ENCODE measurements at places on chromosomes 7 and 10.
A peak's percentile ranks its signal among the peaks of the same experiment; 100 is the strongest.

GRCh38 chr7:67621704-67622103, 625.1 kb downstream of the TYW1 start:
- no peak for DNase-seq

- DNase-seq, result no peak
These were observed 73.9 kb downstream of the SH2D4B start for GRCh38 chr10:80611481-80612185.

DNA sequence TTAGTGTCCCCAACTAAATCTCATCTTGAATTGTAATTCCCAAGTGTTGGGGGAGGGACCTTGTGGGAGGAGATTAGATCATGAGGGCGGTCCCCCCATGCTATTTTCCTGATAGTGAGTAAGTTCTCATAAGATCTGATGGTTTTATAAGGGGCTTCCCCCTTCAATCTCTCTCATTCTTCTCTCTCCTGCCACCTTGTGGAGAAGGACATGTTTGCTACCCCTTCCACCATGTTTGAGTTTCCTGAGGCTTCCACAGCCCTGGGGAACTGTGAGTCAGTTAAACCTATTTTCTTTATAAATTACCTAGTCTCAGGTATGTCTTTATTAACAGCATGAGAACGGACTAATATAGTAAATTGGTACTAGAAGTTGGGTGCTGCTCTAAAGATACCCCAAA, 365.6 kb downstream of the ANKRD7 start:
- no peak for DNase-seq

- DNase-seq, result no peak
These were observed 15.7 kb upstream of the CNPY1 start for GRCh38 chr7:155562106-155562505.

GRCh38 chr10:63766745-63767137, 245.5 kb downstream of the REEP3 start:
- no peak for DNase-seq

GRCh38 chr10:75707080-75707840, 275.8 kb downstream of the LRMDA start:
- DNase-seq, result no peak

DNA sequence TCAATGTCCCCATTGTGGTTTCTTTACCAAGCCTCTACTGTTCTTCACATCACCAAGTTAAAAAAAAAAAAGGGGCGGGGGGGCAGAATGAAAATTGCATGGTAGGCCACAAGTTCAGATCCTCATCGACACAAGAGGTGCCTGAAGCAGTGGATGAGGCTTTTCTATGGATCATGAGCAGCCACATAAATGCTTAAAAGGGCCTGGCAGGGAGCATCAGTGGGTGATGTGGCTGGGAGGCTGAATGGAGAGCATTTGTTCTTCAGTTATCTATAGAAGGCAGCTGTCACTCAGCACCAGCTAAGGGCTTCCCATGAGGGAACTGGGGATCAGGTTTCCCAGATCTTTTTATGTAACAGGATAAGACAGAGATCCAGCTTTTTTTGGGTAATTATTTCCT, 117.9 kb downstream of the CFTR start:
- peak; percentile 12 for DNase-seq

- no peak for DNase-seq
These were observed 493.1 kb downstream of the PLXNA4 start for GRCh38 chr7:132083126-132083525.

- DNase-seq, result no peak
These were observed 34.0 kb downstream of the DUSP5 start for GRCh38 chr10:110531687-110532086.

GRCh38 chr7:23687011-23687410, 7.0 kb downstream of the FAM221A start:
- DNase-seq, result no peak

DNA sequence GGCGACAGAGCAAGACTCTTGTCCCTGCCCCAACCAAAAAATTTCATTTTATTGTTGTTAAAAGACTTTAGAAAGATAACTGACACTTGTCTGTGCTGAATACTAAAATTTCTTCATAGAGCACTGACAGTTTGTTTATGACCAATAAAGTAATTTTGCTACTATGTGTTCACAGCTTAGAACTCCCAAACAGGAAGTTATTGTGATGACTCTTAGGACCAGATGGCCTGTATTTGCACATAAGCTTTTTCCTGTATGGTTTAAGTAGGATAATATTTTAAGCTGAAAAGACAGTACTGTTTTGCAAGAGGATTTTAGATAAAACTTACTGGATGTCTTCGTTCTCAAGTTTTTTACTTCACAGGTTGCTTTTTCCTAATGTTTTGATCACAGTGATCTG, 80.7 kb downstream of the MMRN2 start:
- no peak for DNase-seq

DNA sequence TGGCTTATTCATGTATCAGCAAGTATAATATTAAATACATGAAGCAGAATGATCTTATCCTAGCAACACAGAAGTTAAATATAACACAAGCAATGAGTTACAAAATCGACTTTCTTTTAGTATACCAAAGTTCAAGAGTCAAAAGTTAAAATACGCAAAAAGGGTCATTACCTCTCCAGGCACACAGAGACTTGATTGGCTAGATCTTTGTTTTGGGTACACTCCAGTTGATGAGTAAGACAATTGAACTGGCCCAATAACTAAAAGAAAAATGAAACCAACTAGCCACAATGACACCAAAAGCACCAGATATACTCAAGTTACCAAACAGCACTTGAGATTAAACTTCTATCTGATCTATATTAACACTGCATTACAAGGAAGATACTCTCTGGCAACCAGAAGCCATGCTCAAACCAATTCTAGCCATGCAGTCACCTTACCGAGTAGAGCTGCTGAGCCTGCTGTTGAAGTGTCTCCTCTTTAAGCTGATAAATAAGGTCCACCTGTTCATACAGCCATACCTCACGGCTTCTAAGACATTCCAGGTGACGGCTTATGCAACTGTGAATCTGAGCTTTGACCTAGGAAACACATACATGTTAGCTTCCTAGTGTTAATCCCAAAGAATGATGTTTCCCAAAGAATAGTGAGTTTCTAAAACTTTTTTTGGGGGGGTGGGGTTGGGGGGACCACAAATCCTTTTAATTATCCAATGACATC, 15.6 kb downstream of the NCOA4 start:
- no peak for DNase-seq

- no peak for DNase-seq
These were observed 177.5 kb downstream of the RELN start for GRCh38 chr7:103811997-103812396.

GRCh38 chr10:74006269-74006668, 8.4 kb downstream of the VCL start:
- no peak for DNase-seq

DNA sequence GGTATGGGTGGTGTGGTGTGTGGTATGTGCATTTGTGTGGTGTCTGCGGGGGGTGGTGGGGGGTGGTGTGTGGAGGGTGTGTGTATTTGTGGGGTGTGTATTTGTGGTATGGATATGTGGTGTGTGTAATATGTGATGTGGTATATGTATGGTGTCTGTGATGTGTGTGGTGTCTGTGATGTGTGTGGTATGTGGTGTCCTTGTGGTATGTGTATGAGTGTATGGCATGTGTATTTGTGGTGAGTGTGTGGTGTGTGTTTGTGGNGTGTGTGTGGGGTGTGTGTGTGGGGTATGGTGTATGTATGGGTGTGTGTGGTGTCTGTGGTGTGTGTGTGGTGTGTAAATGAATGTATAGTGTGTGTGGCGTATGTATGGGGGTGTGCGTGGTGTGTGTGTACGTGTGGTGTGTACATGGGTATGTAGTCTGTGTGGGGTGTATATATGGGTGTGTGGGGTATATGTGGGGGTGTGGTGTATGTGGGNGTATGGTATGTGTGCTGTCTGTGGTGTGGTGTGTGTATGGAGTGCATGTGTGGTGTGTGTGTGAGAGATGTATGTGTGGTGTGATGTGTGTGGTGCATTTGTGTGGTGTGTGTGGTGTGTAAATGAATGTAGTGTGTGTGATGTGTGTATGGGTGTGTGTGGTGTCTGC, 27.1 kb upstream of the CHST15 start:
- no peak for DNase-seq

DNA sequence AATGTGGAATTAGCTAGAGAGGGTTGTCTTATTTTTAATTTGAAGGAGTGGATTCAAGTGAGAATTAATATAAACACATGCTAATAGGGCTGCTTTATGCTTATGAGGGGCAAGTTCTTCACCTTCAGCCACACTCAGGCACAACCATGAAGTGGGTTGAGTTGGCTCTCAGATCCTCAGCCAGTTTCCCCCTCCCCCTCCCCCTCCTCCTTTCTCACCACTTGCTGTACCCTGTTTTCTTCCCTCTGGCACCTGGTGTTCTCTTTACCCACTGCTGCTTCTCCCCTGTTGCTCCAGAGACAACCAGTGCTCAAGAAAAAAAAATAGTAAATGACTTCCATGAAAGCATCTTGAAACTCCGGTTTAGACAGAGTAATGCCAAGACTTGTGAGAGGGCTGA, 1083.3 kb downstream of the CNTNAP2 start:
- DNase-seq, result peak; percentile 4

- DNase-seq, result no peak
These were observed 5.0 kb downstream of the NAPEPLD start for GRCh38 chr7:103143868-103144267.

GRCh38 chr7:137345799-137346449, 2.4 kb upstream of the PTN start:
- DNase-seq, result no peak

- peak; percentile 9 for DNase-seq
These were observed 47.2 kb upstream of the NRP1 start for GRCh38 chr10:33381451-33382215.

DNA sequence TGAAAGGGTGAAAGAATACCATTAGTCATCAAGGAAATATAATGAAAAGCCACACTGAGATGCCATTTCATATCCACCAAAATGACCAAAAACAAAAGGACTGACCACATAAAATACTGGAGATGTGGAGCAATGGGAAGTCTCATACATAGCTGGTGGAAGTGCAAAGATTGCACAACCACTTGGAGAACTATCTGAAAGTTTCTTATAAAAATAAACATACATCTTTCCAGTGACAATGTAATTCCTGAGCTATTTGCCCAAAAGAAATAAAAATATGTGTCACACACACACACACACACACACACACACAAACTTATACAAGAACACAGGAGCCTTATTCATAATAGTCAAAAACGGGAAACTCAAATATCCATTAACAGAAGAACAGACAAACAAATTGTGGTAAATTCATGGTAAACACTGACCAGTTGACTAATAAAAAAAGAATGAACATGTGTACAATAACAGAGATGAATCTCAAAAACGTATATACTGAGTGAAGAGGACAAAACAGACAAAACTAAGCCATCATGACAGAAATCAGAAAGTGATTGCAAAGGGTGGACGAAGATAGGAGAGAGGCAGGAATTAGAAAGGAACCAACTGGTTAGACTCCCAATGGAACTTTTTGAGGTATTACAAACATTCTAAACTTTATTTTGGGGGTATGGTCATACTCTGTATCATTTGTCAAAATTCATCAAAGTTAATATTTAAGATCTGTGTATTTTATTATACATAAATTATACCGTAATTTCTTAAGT, 21.5 kb downstream of the WASL start:
- no peak for DNase-seq

GRCh38 chr10:124117833-124118232, 24.4 kb upstream of the CHST15 start:
- no peak for DNase-seq

DNA sequence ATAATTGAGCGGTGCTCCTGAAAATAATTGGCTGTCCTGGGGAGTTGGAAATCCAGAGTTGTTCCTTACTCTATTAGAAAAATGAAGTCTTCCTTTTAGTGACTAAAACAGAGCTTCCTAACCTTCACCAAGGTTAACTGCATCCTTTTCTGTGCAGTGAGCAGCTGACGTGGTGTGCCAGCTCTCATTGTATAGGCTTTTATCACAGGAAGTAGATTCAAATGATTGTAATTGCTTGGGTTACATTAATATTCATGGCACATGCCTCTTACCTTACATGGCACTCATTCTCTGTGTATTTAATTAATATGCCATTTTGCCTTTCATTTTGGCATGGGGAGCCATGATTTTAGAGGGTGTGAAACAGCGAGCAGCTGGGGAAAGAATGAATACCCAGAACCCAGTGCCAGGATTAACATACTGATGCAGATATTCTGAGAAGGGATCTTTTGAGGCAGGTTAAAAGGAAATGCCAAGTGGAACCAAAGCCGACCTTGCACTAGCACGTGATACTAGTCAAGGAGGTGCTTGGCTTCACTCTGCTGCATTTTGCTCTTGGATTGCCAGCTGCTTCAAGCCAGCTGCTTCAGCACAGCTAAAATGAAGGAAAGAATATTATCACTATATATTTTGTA, 115.3 kb downstream of the ST7 start:
- DNase-seq, result peak; percentile 85

- DNase-seq, result no peak
These were observed 6.0 kb upstream of the DAGLB start for GRCh38 chr7:6453734-6454133.

DNA sequence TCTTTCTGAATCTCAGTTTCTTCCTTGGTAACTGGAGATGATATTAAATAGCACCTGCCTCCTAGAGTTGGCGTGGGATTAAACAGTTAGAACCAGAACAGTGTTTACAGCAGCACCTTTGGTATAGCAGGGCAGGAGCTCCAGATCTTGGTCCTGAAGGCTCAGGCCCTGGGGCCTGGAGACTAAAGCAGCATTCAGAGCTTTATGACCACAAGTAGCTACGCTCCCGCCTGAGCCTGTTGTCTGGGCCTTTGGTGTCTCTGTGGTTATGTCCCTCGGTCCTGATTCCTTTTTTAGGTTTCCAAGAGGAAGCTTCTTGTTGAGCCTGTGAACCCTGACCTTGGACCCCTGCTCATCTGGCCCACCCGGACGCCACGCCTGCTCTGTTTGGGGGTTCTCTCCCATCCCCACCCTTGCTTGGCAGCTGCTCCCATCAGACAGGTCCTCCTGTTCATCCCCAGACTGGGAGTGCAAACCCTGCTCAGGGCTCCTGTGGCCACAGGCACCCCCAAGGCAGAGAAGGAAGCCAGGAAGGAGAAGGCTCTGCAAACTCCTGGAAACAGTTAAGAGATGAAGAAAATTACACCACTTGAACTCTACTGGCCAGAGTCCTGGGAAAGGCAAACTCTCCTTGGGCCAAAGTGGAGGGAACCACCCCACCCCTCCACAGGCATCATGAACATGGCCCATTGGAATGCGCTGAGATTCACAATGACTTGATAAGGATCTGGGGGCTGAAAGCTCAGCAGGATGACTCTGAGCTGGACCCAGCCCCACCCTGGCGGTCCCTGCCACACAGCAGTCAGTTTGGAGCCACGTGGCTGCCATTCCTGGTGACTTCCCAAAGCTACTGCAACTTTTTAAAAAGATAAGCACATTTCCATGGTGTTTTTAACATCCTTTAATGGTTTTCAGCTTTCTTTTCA, 50.1 kb upstream of the TMEM72 start:
- no peak for DNase-seq

DNA sequence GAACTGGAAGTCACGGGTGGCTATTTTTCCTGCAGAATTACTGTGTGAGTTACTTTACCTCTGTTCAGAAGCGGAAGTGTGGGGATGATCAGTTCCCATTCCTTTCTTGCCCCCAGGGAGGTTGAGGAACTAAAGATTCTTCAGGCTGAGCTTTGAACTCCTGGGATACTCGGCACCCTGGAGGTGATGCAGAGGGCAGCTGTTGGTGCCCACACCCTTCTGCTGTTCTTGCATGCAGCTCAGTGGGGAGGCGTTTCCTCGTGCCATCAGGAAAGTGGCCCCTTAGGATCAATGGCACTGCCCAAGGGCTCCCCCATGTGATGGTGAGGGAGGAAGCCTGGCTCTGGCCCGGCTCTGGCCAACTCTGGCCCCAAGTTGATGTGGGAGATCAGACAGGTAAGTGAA, 44.7 kb upstream of the MXI1 start:
- DNase-seq, result no peak

Data from NCI-H2171 (cell line).